Activated CD4-positive, alpha-beta T cell treated with anti-CD3 and anti-CD28 coated beads, Interleukin-2, amount 50 U/mL, for 1 hour (primary cell): ENCODE measurements at places on chromosomes 5 and 9.

- DNase-seq, result no peak
Observed at GRCh38 chr5:171122372-171122771, 186.7 kb upstream of the TLX3 start.

DNA sequence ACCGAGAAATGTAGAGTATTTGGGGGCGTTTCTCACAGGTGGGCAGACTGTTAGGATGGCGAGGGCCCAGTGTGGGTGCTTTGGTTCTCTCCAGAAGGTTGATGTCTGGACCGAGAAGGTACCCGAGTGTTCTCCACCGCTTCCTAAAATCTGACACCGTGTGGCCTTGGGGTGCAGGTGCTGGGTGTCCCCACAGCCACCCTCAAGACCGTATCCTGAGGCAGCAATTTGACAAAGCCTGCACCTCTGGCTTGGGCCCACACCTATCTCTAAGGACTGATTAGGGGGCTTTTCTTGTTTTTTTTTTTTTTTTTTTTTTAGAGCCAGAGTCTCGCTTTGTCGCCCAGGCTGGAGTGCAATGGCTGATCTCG is 1.3 kb downstream of the PPP1R26 start:
- DNase-seq, result no peak

- no peak for DNase-seq
Observed at GRCh38 chr9:97990259-97990658, 7.1 kb downstream of the ANP32B start.

GRCh38 chr9:86990290-86990689 is 43.0 kb upstream of the GAS1 start:
- DNase-seq, result no peak

DNA sequence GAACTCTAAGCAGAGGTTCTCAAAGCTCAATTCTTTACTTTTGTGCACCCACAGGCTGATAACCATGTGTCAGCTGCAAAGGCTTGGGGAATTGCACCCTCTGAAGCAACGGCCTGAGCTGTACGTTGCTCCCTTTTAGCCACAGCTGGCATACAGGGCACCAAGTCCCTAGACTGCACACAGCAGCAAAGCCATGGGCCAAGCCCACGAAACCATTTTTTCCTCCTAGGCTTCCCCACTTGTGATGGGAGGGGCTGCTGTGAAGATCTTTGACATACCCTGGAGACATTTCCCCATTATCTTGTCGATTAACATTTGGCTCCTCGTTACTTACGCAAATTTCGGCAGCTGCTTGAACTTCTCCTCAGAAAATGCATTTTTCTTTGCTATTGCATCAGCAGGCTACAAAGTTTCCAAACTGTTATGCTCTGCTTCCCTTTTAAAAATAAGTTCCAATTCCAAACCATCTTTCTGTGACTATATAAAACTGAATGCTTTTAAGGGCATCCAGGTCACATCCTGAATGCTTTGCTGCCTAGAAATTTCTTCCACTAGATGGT is 23.0 kb downstream of the KIAA0825 start:
- no peak for DNase-seq

DNA sequence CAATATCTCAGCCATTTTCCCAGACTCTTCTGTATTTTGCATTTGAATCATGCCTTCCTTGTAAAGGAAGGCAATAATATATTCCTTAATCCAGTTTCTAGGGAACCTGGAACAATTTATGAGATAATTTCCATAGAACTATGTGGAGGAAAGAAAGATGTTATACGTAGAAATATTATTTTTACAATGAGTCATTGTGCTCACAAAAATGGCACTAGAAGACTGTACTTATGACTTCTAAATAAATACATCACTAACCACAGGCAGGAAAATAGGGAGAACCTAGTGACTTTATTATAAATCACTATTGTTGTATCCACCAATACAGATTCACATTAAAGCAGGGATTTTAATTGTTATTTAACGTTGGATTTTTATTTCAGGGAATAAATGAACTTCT is 87.6 kb downstream of the FBXO38 start:
- no peak for DNase-seq

DNA sequence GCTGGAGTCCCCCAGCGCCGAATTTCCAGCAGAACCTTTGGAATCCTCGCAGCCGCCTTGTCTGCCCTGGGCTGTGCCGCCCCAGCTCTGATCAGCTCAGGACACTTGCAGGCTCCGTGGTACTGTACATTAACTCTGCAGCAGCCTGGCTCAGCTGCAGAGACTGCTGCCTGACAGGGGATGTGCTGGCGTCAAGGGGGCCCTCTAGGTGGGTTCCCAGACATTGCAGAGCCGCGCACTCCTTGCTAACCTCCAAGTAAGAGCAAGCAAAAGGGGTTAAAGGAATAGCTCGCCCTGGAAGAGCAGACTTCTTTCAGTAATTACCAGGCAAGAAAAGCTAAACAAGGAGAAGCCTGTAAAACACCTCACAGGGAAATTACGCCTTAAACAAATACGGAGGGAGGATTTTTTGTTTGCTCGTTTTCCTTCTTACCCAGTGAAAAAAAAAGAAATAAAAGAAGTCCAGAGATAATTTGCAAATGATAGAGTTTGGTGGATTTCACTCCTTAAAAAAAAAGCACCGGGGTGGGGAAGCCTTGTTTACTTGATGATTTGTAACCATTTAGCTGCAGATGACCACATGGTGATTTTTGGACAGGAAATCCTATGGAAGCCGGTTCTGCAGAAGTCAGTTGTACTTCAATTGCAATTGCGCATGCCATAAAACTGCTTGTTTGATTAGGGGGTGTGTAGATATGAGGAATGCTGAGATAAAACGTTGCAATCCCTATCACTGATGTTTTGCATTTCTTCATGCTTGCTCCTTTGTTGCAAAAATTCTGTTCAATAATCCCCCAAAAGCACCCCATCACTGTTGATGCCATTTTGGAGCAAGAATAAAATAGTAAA is 305.8 kb downstream of the PDE4D start:
- no peak for DNase-seq

DNA sequence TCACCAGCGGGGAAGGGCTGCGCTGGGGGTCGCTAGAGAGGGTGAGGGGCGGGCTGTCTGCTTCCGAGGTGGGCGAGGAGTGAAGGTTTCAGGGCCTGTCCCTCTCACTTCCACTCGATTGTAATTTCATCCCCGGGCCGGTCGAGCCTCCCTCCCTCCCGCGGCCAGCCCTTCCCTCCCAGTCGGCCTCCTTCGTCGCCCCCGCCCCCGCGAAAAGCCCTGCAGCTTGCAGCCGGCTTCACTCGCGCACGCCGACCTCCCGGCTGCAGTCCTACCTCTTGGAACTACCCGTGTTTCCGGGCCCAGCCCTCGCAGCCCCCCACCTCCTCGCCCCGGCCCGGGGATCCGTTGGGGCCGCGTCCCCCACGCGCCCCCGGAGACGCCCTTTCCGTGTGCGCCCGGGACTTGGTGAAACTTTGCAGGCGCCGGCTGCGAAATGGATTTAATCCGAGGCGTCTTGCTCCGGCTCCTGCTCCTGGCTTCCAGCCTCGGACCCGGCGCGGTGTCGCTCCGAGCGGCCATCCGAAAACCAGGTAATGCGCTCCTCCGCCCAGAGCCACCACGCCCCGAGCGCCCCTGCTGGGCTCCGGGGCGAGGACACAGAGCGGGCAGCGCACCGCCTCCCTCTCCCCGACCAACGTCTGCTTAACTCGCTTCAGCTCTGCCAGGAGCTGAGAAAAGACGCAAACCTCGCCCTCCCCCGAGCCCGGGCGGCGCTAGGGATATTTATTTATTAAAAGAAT is at the start of gene EGFLAM:
EGFLAM (plus strand) TSS at position 241 of the 743 bp plus-strand sequence; CDS start at position 437, 196 bp downstream.
- no peak for DNase-seq

DNA sequence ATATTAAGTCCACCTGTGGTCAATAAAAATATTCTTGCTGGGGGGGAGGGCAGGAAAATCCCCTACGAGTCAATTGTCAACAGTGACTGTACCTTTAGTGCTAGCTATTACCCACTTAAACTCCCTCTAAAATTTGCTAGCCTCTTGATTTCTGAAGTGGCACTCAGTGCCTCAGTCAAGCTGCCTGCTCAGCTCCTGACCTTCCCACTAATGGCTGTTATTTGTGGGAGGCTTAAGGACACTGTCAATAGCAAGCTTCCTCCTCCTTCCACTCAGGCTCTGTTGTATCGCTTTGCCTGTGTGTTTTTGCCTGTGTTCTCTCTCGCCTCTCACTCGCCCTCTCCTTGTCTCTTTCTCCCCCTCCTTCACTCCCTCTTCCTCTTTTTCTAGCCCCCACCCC is 140.8 kb downstream of the BNC2 start:
- no peak for DNase-seq

DNA sequence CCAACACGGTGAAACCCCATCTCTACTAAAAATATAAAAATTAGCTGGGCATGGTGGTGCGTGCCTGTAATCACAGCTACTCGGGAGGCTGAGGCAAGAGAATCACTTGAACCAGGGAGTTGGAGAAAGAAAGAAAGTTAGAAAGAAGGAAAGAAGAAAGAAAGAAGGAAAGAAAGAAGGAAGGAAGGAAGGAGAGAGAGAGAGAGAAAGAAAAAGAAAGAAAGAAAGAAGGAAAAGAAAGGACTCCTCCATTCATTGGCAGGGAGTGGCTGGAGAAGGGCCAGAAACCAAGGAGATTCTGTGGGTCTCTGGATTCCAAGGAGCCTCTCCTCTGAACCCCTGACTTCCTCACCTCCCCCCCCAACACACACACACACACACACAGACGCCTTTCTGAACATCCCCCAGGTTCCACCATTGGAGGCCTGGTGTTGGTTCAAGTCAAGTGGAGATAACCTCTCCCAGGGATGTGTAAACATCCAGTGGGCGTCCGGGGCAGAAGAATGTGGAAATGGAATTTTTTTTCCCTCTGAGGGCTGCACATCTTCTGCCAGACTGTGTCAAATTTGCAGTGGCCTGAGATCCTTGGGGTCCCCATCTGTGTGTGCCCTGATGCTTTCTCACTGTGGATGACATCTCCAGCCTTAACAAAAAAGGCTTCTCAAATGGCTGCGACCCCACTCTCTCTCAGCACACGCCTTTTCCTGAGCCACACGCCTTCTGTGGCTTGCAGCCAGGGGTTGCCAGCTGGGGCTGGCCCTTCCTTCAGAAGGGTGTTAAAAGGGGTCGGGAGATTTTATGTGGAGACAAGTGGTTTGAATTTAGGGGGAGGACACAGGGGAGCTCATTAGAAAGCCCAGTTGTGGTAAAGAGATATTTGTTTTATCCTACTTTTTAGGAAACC is 109.3 kb upstream of the HAND1 start:
- DNase-seq, result no peak

GRCh38 chr5:73454379-73455036 is 5.9 kb upstream of the FOXD1 start:
- DNase-seq, result no peak

- no peak for DNase-seq
Observed at GRCh38 chr9:114722081-114722621, 40.2 kb upstream of the TEX48 start.

DNA sequence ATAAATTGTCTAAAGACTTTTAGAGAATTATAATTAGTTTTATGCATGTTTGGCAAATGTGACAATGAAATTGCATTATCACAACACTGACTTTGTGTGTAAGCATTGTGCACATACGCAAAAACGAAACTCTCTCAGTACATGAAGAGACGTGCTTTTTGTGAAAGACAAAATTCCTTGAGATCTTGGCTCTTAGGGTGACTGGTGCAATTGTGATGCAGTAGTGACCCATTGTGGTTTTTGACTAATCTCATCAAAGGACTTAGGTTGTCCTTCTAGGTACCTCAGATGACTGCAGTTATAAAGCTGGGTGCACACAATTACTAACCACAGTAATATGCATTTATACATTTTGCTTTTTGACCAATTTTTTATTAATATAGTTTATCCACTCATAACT is 25.3 kb upstream of the TYRP1 start:
- DNase-seq, result no peak

DNA sequence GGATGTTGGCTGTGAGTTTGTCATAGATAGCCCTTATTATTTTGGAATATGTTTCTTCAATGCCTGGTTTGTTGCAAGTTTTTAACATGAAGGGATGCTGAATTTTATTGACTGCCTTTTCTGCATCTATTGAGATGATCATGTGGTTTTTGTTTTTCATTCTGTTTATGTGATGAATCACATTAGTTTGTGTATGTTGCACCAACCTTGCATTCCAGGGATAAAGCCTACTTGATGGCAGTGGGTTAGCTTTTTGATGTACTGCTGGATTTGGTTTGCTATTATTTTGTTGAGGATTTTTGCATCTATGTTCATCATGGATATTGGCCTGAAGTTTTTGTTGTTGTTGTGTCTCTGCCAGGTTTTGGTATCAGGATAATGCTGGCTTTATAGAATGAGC is 225.6 kb downstream of the PCSK1 start:
- DNase-seq, result no peak

- peak; percentile 65 for DNase-seq
Observed at GRCh38 chr9:131728961-131729360, 10.9 kb downstream of the RAPGEF1 start.

DNA sequence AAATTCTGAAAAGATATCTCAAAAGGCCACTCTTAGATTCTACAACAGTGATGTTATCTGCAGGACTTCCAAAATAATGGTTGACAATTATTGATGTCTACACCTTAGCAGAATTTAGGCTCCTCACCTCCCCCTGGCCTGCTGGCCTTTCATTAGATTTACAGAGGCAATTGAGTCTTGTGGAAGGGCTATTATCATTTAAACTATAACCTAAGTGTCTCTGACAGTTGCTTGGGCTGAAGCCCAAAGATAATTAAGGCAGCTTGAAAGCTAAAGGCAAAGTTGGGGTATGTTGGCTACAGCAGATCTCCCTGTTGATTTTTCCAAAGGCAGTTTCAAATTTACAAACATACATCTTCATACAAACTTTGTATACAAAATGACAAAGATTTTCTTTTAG is 912.3 kb downstream of the TAF11L14 start:
- no peak for DNase-seq

DNA sequence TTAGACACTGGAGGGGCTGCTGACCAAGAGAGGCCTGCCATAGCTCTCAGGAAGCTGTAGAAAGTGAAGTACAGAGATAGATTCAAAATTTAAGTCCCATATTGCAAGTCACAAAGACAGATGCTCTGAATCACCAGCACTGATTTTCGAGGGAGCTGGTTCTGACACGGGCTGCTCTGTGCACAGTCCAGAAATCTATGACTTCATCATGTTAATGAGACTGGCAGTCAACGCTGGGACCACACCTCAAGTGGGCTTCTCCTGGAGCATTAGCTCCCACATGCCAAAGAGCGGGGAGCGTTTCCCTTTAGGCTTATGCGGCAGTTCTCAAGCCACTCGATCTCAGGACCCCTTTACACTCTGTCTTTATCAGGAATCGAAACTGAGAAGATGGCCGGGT is 34.2 kb upstream of the FAT2 start:
- no peak for DNase-seq

DNA sequence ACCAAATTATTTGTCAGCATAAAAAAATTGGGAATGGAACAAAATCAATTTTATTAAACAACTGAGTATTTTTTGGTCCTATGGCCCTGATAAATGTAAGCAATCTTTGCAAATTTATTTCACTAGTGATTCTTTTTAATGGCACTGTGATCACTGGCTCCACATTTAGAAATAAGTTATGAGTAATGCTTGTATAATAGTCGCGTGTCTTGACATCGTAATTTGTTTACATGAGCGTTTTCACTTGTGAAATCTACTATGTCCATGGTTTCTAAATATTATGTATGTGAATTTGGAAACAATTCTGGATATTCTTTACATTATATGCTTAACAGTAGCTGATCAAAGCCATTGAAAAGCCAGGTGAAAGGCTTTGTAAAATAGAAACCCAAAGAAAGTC is 817.5 kb downstream of the EFNA5 start:
- no peak for DNase-seq
